Natural killer cell treated with Interleukin-12 subunit alpha and Interleukin-12 subunit beta and Interleukin-15 and Interleukin-18, amount 100 ng/mL, for 72 hours (primary cell): ENCODE measurements at places on chromosomes 2 and 18. TPM values are rescaled to one million over a fixed set of nuclear protein-coding genes. Genes with fewer than 3 reads are reported as not detected.

Gene POTEJ
- total RNA-seq, result not detected

- H3K27ac ChIP-seq, result no peak overlapping the region
- no peak for DNase-seq
- no peaks in the 10 kb centered on the region for H3K4me1 ChIP-seq
Measured at GRCh38 chr2:235366807-235367206, 127.0 kb upstream of the AGAP1 start.

DNA sequence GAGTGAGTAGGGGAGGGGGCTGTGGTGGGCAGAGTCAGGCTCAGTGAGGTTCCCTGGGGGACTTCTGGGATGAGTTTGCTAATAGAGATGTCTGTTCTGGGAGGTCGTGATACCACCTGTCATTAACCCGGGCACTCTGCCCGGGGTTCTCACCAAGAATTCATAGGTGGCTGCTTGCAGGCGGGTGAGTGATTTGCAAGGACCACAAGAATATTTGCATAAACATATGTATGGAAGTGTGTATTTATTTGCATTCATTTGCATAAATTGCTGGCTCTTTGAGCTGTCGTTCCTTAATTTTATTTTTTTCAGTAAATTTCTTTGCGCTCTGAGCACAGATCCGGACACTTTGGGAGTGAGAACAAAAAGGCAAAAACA lies 260.0 kb downstream of the ATAD2B start:
- H3K4me3 ChIP-seq, result no peak overlapping the region
- no peaks in the 10 kb centered on the region for H3K4me1 ChIP-seq
- no peaks in the 10 kb centered on the region for H3K36me3 ChIP-seq
- H3K27me3 ChIP-seq, result peaks cover 10% of the 10 kb centered on the region
- DNase-seq, result no peak
- no peak overlapping the region for H3K27ac ChIP-seq

- no peaks in the 10 kb centered on the region for H3K27me3 ChIP-seq
- no peaks in the 10 kb centered on the region for H3K36me3 ChIP-seq
- H3K4me3 ChIP-seq, result no peak overlapping the region
- H3K27ac ChIP-seq, result no peak overlapping the region
- DNase-seq, result no peak
Measured at GRCh38 chr2:182890773-182891378, 24.4 kb upstream of the FRZB start.

DNA sequence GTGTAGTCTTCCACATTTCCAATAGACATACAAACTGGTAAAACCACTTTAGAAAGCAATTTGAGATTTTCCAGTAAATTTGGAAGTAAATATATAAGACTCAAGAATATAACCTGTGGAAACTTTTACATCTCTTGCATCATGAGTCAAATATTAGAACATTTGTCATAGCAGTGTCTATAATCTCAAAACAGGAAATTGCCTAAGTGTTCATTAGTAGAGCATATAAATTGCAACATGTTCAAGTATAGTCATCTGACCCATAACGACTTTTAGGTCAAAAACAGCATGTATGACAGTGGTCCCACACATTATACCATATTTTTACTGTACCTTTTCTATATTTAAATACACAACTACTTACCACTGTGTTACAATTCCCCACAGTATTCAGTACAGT lies 555.9 kb upstream of the VRK2 start:
- no peaks in the 10 kb centered on the region for H3K36me3 ChIP-seq
- no peak overlapping the region for H3K4me3 ChIP-seq
- no peak overlapping the region for H3K27ac ChIP-seq
- DNase-seq, result no peak
- no peaks in the 10 kb centered on the region for H3K27me3 ChIP-seq

- H3K27ac ChIP-seq, result peak overlapping the region; percentile 49
- H3K4me3 ChIP-seq, result peak overlapping the region; percentile 59
- DNase-seq, result no peak
- peaks cover 21% of the 10 kb centered on the region for H3K4me1 ChIP-seq
- H3K36me3 ChIP-seq, result peaks cover 12% of the 10 kb centered on the region
Measured at GRCh38 chr2:144099780-144100377, 420.0 kb downstream of the ZEB2 start.

- H3K4me1 ChIP-seq, result peaks cover 23% of the 10 kb centered on the region
- H3K27me3 ChIP-seq, result peaks cover 3% of the 10 kb centered on the region
- peaks cover 6% of the 10 kb centered on the region for H3K36me3 ChIP-seq
- no peak for DNase-seq
- H3K4me3 ChIP-seq, result no peak overlapping the region
Measured at GRCh38 chr2:101558740-101559525, 84.0 kb upstream of the RFX8 start.
